ENCODE measurements at places on chromosomes 13 and 19. TPM values are rescaled to one million over a fixed set of nuclear protein-coding genes. Genes with fewer than 3 reads are reported as not detected.

DNA sequence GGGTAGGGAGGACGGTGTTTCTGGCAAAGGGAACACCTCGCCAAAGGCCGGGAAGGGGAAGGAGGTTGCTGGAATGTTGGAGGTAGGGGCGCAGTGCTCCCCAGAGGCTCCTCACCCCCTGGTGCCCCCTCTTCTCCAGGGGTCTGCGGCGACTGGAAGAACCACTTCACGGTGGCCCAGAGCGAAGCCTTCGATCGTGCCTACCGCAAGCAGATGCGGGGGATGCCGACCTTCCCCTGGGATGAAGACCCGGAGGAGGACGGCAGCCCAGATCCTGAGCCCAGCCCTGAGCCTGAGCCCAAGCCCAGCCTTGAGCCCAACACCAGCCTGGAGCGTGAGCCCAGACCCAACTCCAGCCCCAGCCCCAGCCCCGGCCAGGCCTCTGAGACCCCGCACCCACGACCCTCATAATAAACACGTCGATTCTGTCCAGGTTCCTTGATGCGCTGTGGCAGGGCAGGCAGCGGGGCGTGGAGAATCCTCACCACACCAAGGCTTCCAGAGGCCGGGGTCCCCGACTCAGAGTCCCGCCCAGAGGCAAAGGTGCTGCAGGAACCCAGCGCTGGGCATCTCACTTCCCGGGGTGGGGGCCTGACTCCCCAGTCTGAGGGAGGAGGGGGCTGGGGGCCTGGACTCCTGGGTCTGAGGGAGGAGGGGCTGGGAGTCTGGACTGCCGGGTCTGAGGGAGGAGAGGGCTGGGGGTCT is 7.4 kb upstream of the SPACA4 start:
- no peaks in the 10 kb centered on the region for H3K27me3 ChIP-seq
- H3K27ac ChIP-seq, result no peak overlapping the region
- no peak for DNase-seq
- H3K4me1 ChIP-seq, result peaks cover 17% of the 10 kb centered on the region

- H3K4me1 ChIP-seq, result no peaks in the 10 kb centered on the region
- H3K36me3 ChIP-seq, result no peaks in the 10 kb centered on the region
- no peak overlapping the region for H3K4me3 ChIP-seq
- no peaks in the 10 kb centered on the region for H3K27me3 ChIP-seq
Measured at GRCh38 chr13:37475151-37475550, 123.4 kb downstream of the POSTN start.

Gene NKPD1
- polyA plus RNA-seq, result 0.15 TPM

DNA sequence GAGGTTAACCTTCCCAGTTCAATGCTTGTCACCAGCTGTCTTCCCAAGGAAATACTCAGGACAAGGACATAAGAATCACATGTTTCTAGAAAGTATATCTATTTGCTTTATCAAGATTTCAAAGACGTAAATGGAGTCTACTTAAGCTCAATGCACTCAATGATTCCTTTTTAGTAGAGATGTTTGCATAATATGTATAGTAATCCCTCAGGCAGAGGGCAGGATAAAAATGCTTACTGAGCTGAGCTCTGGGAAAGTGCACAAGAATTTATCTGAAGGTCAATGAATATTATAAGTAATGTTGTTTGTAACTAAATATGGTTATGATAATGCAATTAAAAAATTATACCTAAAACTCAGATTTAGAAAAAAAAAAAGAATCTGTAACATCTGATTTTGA is 1309.4 kb upstream of the SLC10A2 start:
- no peaks in the 10 kb centered on the region for H3K36me3 ChIP-seq
- no peak overlapping the region for H3K4me3 ChIP-seq
- H3K4me1 ChIP-seq, result no peaks in the 10 kb centered on the region

DNA sequence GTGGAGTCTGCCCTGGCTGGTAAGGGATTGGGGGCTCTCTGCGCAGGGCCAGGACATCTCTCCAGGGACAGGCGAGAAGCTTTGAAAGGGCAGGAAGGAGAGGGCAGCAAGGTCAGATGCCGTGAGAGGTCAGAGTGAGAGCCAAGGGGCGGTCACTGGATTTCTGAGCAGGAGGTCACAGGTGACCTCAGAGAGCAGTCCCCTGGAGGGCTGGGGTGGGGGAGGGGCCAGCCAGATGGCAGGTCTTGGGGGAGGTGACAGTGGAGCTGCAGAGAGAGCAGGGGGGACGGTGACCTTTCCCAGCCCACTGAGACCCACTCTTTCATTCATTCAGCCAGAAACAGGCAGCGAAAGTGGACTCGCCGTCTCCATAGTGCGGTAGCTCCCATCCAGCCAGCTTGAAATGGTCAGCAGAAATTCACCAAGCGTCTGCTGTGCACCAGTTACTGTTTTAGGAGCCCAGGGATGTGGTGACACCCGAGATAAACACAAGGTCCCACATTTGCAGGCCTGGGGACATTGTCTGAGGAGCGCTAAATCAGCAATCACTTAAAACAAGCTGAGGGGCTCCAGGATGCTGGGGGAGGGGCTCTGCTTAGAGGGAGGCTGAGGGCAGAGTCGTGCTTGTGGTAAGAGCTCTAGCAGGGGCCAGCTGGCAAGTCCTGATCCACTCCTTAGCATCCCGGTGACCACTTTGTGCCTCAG is 10.2 kb downstream of the CARM1 start:
- no peak for DNase-seq
- no peak overlapping the region for H3K4me3 ChIP-seq
- no peaks in the 10 kb centered on the region for H3K27me3 ChIP-seq
- no peak overlapping the region for H3K27ac ChIP-seq
- peaks cover 8% of the 10 kb centered on the region for H3K36me3 ChIP-seq

DNA sequence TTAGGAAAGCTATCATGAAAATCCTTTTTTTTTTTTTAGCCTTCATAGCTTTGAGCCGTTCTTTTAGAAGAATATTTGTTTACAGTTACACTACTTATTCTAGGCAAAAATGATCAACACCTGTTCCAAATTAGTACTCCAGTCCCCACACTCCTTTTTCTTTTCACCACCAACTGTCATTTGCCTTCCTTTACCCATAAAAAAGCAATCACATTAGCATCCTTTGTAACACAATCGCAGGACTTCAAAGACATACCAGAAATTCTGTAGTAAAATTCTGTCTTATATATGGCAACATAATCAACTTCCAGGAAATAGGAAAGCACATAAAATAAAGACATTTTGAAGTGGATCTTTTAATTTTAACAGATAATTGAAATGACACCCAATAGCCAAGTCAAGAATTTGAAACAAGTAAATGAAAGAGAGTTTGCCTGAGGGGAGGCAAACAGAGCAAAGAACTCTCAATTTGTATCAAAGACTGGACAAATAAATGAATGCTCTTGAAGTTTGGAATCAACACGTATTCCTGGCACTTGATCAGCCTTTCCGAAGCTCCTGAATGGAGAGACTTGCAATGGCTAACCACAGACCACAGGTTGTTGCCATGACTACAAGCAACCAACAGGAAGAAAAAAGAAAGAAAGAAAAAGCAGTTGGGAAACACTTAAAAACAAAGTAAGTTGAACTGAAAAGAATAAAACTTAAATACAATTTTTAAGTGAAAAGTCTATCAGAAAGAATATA is 206.8 kb downstream of the PCDH9 start:
- no peak overlapping the region for H3K4me3 ChIP-seq
- no peak overlapping the region for H3K27ac ChIP-seq
- peak; percentile 6 for DNase-seq

DNA sequence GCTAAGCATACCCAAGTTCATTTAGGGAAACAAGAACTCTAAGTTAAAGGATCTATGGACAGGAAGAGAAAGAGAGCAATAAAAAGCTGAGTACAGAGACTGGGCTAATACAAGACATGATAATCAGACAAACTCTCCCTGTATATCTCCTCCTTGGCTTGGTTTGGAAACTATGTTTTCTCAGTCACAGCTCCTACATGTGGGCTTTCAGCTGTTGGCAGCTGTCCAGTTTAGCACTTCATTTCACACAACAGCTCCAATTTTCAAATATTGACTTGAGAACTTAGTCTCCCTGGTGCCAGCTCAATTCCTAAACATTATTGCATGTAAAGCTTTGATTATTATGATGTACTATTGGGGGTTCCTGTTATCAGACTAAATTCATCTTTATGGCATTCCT is 222.8 kb upstream of the OBI1 start:
- H3K27me3 ChIP-seq, result no peaks in the 10 kb centered on the region
- no peaks in the 10 kb centered on the region for H3K4me1 ChIP-seq
- no peak for DNase-seq
- no peak overlapping the region for H3K27ac ChIP-seq

GRCh38 chr19:41958367-41959055 is 610 bp downstream of the RABAC1 start:
- H3K36me3 ChIP-seq, result peaks cover 7% of the 10 kb centered on the region
- H3K4me1 ChIP-seq, result peaks cover 13% of the 10 kb centered on the region
- no peaks in the 10 kb centered on the region for H3K27me3 ChIP-seq
- H3K4me3 ChIP-seq, result peak overlapping the region; percentile 84

Gene SIGLEC8
- polyA plus RNA-seq, result 0.54 TPM

DNA sequence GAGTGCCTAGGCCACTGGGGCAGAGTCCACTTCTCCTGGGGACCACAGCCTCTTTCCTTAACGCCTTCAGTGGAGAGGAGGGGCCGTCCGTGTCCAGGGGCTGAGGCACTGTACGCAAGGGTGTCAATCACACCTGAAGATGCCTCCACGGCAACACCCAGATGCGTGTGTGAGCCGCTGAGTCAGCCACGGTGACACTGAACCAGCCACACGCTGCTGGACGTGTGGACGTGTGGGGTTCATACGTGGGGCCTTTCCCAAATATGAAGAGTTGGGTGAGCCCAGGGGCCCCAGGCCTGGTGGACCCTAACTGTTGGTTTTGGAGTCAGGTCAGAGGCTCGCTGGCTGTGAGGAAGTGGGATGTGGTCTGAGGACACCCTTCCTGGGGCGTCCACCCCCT is 51.6 kb downstream of the TMEM255B start:
- H3K27ac ChIP-seq, result no peak overlapping the region
- no peak overlapping the region for H3K4me3 ChIP-seq
- DNase-seq, result no peak
- H3K4me1 ChIP-seq, result no peaks in the 10 kb centered on the region
- H3K27me3 ChIP-seq, result no peaks in the 10 kb centered on the region

DNA sequence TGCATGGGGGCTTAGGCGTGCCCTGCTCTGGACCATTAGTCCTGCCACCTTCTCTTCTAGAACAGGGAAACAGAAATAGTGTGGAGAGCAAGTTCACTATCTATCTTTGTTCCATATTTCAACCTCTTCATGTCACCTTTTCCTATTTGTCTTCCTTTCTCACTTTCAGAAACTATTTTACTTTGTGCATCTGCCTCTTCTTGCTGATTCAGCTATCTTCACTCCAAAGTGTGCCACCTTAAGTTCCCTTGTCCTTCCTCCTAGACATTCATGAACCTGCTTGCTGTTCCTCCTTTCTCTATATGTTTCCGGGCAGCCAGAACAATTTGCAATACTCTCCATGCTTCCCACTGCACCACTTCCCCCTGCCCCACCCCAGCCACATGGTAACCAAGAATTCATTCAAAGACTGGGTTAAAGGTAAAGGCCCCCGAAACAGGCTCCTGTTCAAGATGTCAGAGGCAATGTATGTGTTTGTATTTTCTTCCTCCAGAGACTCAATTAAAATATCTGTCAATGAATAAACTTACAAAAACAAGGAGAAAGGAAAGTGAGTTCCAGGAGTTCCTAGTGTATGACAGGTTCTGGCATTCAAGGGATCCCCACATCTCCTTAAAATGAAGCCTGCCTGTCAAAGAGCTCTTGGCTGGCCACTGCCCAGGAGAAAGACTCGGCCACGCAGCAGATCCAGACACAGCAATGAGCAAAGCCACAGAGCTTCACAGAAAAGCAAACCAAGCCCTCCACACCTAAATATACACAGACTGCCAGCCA is 268.1 kb downstream of the DNAJC15 start:
- DNase-seq, result no peak
- no peak overlapping the region for H3K27ac ChIP-seq
- no peaks in the 10 kb centered on the region for H3K4me1 ChIP-seq
- H3K4me3 ChIP-seq, result no peak overlapping the region
- H3K27me3 ChIP-seq, result no peaks in the 10 kb centered on the region

Gene RYR1
- 2.9 TPM for polyA plus RNA-seq

DNA sequence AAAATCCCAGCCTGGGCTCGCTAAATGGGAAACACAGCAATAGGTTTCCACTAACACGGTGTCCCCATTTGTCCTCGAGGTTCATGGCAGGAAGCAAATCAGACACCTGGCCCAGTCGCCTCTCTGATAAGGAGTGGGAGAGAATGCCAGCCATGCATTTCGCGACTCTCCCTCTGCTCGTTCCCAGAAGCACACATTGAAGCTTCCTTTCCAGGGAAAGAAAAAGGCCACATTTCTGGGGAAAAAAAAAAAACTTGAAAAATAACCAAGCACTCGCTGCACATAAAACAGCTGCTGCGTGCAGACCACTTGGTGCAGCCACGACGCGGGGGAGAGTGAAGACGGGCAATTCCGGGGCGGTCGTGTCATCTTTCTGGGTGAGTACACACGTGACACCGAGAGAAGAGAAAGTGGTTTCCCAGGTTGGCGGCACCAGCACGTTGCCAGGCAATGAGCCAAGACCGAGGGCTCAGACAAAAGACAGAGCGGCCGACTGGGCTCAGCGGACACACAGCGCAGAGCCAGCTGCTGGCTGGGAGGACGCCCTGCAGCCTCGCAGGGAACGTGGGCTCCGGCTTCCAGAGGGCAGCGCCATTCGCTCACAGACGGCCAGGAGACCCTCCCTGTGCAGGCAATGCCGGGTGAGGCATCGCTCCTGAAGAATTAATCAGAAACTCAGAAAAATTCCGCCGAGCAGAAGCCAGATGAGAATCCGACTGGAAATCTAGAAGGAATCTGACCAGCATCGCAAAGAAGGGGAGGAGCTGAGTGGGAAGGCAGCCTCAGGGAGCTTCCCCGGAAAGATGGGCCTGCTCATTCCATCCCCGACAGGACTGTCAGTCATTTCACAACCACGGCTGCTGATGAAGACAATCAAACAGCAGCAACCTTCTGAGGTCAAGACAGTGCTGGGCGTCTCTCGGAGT is 83.2 kb upstream of the IRS2 start:
- peak; percentile 61 for DNase-seq
- H3K36me3 ChIP-seq, result no peaks in the 10 kb centered on the region
- H3K27ac ChIP-seq, result peak overlapping the region; percentile 27
- peaks cover 13% of the 10 kb centered on the region for H3K4me1 ChIP-seq
- peak overlapping the region; percentile 40 for H3K4me3 ChIP-seq

- peak; percentile 34 for DNase-seq
- peaks cover 42% of the 10 kb centered on the region for H3K36me3 ChIP-seq
- H3K27me3 ChIP-seq, result no peaks in the 10 kb centered on the region
- H3K4me3 ChIP-seq, result no peak overlapping the region
- no peak overlapping the region for H3K27ac ChIP-seq
Measured at GRCh38 chr19:57245959-57246358, 5.5 kb downstream of the ZNF805 start.

DNA sequence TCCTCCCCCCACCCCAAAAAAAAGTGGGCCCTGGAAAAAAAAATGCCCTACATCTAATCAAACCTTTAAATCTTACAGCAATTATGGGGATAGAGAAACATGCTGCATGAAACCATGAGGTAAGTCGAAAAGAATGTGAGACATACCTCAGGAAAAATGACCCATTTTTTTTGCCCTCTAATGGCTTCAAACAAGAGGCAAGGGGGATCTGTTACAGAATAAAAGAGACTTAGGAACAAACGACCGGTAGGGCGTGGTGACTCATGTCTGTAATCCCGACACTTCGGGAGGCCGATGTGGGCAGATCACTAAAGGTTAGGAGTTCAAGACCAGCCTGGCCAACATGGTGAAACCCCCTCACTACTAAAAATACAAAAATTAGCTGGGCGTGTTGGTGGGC is 8.4 kb downstream of the RGL3 start:
- no peak for DNase-seq
- H3K27me3 ChIP-seq, result peaks cover 9% of the 10 kb centered on the region
- no peak overlapping the region for H3K27ac ChIP-seq
- no peaks in the 10 kb centered on the region for H3K4me1 ChIP-seq
- H3K36me3 ChIP-seq, result no peaks in the 10 kb centered on the region
- no peak overlapping the region for H3K4me3 ChIP-seq
